Smooth muscle cell of the coronary artery (primary cell): ENCODE measurements at places on chromosomes 13 and 19. TPM values are rescaled to one million over a fixed set of nuclear protein-coding genes. Genes with fewer than 3 reads are reported as not detected.

TMC4 gene
- 0.15 TPM in 1 of 2 replicates, not detected in the other for total RNA-seq

RABAC1 gene
- 317 and 368 TPM in 2 replicates for total RNA-seq

GSX1 gene
- total RNA-seq = not detected in 2 replicates

IRGC gene
- not detected in 2 replicates for total RNA-seq

PRODH2 gene
- total RNA-seq = not detected in 2 replicates

BCL2L12 gene
- 2.2 and 3.0 TPM in 2 replicates for total RNA-seq

PEAK3 gene
- total RNA-seq = not detected in 2 replicates

SLC7A10 gene
- total RNA-seq = not detected in 2 replicates

ZIC2 gene
- under 0.01 TPM in 1 of 2 replicates, not detected in the other for total RNA-seq

ZNF416 gene
- total RNA-seq = 4.8 and 6.3 TPM in 2 replicates

CPB2 gene
- not detected in 2 replicates for total RNA-seq

ETV2 gene
- total RNA-seq = 0.23 and 0.47 TPM in 2 replicates

MRPL54 gene
- 11.2 and 41.4 TPM in 2 replicates for total RNA-seq

TNNI3 gene
- total RNA-seq = not detected in 2 replicates

GRIN2D gene
- 0.23 TPM in 2 replicates for total RNA-seq

PRMT1 gene
- 531 and 544 TPM in 2 replicates for total RNA-seq

ZNF610 gene
- 4.3 and 4.6 TPM in 2 replicates for total RNA-seq

KLK12 gene
- not detected in 2 replicates for total RNA-seq

PCDH8 gene
- not detected in 2 replicates for total RNA-seq

ZNF568 gene
- 18.8 and 22.0 TPM in 2 replicates for total RNA-seq

PRR22 gene
- total RNA-seq = 0.08 TPM in 1 of 2 replicates, not detected in the other
